ENCODE measurements at places on chromosomes 4 and X.
A peak's percentile ranks its signal among the peaks of the same experiment; 100 is the strongest.

DNA sequence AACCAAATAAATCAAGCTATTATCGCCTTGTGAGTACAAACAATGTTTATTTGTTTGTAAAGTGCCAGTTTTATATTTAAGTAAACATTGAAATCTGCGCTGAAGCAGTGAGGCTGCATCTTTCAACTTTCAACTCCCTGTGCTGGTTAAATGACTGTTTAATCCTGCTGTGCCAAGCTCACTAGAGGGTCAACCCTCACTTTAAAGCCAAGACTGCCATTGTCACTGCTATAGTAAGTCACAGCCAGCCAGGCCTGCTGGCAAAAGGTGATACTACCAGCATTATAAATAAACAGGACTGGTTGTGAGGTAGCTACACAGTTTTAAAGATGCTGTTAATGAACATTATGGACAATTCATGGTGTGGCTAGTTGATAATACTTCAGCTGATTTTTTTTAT lies 34.6 kb downstream of the EFHC2 start:
- DNase-seq = no peak

GRCh38 chr4:151458148-151458547 lies 49.2 kb downstream of the FHIP1A start:
- DNase-seq = no peak

DNA sequence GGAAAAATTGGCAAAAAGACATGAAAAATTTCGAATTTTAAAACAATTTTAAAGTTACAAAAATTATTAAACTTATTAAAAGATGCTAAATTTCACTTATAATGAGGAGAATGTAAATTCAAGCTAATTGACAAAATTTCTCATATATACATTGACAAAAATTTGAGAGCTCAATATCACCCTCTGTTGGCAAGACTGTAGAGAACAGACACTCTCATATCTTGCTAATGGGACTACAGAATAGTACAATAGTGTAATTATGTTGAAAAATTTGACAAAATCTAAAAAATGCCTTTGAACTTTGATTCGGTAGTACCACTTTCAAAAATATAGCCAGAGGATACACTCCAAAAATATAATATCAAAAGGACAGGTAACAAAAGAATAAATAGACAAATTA lies 29.8 kb downstream of the DCAF8L2 start:
- no peak for DNase-seq

GRCh38 chrX:12751887-12752286 lies 39.3 kb upstream of the PRPS2 start:
- no peak for DNase-seq

- DNase-seq = no peak
Measured at GRCh38 chr4:143300860-143301259, 35.8 kb upstream of the GAB1 start.

DNA sequence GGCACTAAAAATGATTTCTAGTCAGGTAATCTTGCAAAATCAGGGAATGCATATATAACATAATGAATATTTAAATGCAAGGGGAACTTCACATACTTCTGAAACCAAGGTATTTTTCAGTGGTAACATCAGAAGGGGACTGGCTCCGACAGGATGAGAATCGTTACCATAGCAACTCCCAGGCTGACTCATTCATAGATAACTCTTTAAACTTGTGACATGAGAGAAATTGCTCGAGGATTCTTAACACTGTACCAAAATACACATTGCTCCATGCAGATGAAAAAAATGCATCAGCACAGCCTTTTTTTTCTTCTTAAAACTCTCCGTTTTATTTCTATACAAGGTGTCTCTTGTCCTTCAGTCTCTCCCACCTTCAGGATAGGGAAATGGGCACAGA lies 114.3 kb downstream of the GABRB1 start:
- DNase-seq = no peak

GRCh38 chr4:34323549-34324320 lies 1920.6 kb downstream of the ARAP2 start:
- DNase-seq = no peak

GRCh38 chr4:25767877-25768725 lies 94.7 kb downstream of the SEL1L3 start:
- peak; percentile 32 for DNase-seq

- DNase-seq = no peak
Measured at GRCh38 chrX:96704629-96705028, 20.0 kb downstream of the DIAPH2 start.

- no peak for DNase-seq
Measured at GRCh38 chr4:103915224-103915869, 195.6 kb upstream of the TACR3 start.

DNA sequence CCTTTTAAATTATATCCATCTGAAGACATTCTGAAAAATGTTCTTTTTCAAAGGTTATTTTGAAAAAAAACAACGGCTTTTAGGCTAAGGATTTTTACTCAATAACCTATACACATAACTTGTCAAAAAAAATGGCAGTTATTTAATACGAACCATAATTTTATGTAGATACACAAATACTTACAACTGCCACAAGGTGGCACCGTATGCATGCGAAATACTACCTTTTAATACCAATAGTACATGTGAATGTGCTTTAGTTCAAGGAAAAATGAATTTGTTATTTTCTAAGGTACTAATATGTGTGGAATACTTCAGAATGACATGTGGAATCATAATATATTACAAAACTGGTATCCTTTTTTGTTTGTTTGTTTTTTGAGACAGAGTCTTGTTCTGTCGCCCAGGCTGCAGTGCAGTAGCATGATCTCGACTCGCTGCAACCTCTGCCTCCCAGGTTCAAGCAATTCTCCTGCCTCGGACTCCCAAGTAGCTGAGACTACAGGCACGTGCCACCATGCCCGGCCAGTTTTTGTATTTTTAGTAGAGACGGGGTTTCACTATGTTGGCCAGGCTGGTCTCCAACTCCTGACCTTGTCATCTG lies 4.6 kb upstream of the MAD2L1 start:
- no peak for DNase-seq

- no peak for DNase-seq
Measured at GRCh38 chrX:105314458-105314857, 94.0 kb upstream of the TEX13A start.

DNA sequence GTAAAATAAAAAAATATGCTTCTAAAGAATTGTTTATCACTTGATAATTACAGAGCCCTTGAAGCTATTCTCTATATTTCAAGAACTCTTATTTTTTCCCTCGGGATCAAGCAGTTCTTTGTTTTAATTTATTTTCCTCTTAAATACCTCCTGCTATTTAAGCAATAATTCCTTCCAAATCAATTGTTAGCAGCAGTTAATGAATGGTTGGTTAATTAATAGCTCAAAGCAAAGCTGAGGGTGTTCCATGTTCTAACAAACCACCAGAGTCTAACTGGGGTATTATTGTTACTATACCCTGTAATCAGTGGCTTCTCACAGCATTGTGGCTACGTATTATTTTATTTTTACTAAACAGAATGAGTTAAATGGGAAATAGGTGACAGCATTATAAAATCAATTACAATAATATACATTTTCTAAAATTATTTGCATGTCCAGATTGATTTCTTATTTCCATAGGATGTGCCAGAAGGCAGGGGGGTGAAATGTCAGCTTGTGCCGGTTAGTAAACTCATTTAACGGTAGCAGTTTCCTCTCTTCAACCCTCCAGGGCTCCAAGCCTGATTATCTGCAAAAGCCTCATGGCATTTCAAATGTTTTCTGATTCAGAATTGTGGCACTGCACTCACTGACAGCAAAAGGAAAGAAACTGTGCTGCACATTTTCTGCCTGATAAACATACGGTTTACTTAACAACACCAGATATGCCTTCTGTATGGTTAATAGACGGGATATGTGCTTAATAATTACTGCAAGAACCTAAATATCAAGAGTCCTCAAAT lies 286.9 kb upstream of the EMCN start:
- no peak for DNase-seq

- no peak for DNase-seq
Measured at GRCh38 chrX:6738518-6739470, 203.9 kb upstream of the VCX3A start.

DNA sequence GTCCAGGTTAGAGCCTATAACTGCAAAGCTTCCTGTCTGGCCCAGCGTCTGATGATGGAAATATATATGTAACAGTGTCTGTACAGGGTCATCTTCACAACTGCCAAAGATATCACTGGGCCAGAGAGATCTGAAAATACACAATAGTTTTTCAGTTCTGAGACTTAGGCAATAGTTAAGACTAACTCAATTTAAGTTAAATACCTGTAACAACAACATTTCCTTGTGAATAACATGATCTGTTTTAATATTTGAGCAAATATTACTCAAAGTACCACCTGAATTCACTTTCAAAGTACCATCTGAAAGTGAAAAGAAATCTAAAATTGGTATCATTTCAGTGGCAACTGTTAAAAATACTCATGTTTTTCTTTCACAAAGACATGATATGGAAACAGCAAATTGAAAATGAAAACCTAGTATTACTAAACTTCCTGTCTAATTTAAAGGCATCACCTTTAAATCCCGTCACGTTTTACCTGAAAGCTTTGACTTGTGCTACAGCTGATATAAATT lies 9.6 kb downstream of the ZAR1 start:
- no peak for DNase-seq

DNA sequence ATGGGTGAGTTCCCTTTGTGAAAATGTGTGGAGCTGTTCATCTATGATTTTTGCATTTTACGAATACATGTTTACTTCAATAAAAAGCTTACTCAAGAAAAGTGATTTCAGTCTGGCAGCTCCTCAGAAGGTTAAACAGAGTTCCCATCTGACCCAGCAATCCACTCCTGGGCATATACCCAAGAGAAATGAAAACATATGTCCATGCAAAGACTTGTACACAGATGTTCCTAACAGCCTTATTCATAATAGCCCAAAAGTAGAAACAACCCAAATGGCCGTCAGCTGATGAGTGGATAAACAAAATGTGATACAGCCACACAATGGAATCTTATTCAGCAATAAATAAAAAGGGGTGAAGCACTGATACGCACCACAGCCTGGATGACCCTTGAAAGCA lies 20.8 kb downstream of the CLCN4 start:
- DNase-seq = peak; percentile 53

GRCh38 chrX:153783378-153784013 lies 2.7 kb downstream of the SRPK3 start:
- no peak for DNase-seq

GRCh38 chrX:79140731-79141130 lies 3.8 kb upstream of the GPR174 start:
- DNase-seq = no peak

DNA sequence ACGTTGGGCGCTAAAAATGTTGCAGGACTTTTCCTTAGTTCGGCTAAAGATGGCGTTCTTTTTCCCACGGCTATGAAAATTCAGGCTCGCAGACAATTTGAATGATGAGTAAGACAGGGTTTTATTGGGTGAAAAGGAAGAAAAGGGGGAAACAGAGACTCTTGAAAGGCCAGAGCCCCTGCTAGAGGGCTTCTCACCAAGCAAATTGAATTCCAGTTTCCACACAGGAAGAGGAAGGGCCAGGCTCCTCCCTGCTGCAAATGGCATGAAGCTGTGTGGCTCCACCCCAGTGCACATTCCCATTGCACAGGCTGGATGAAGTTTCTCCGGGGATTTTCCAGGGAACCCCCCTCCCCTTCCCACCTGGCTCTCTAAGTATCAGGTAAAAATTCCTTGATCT lies 210.9 kb downstream of the KLHL4 start:
- DNase-seq = no peak

- DNase-seq = peak; percentile 6
Measured at GRCh38 chrX:11531226-11531625, 134.5 kb downstream of the ARHGAP6 start.

- DNase-seq = peak; percentile 86
Measured at GRCh38 chr4:89836897-89837384, at the start of gene SNCA. SNCA (minus strand) TSS chr4:89837161; CDS start chr4:89835667, 1,494 bp downstream.

GRCh38 chr4:182818926-182819730 lies 98.1 kb downstream of the DCTD start:
- no peak for DNase-seq

GRCh38 chr4:118033148-118034052 lies 886 bp upstream of the NDST3 start:
- DNase-seq = peak; percentile 70
